ENCODE measurements at places on chromosomes 5 and 9.

GRCh38 chr5:117255211-117256027 lies 680.8 kb upstream of the SEMA6A start:
- no peaks in the 10 kb centered on the region for H3K4me1 ChIP-seq
- H3K36me3 ChIP-seq: no peaks in the 10 kb centered on the region
- DNase-seq: no peak
- H3K27me3 ChIP-seq: no peaks in the 10 kb centered on the region

DNA sequence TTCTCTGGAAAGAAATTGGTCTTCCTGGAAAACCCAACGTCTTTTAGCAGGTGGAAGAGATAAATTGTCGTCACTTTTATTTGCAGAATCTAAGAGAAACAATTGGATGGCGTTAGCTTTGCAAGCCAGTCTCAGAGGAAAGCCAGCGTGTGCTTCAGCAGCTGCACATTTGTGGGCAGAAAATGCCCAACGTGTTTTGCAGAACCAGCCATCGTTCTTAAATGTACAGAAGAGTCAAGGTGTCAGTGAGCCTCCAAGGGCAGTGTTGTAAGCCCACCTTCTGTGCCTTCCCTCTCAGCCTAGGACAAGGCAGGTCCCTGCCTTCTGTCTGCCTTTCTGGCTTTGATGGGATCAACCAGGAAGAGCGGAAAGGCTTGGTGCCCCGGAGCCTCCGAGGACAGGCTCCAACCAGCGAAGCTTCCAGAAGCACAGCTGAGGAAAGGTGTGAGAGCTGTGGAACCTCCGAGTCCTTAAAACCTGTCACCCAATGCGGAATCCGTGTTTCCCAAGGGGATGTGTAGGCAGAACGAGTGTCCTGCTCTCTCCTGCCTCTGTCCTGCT lies 116.0 kb upstream of the IRX2 start:
- H3K27ac ChIP-seq: no peak overlapping the region
- no peak overlapping the region for H3K4me3 ChIP-seq
- no peaks in the 10 kb centered on the region for H3K4me1 ChIP-seq
- H3K36me3 ChIP-seq: no peaks in the 10 kb centered on the region

DNA sequence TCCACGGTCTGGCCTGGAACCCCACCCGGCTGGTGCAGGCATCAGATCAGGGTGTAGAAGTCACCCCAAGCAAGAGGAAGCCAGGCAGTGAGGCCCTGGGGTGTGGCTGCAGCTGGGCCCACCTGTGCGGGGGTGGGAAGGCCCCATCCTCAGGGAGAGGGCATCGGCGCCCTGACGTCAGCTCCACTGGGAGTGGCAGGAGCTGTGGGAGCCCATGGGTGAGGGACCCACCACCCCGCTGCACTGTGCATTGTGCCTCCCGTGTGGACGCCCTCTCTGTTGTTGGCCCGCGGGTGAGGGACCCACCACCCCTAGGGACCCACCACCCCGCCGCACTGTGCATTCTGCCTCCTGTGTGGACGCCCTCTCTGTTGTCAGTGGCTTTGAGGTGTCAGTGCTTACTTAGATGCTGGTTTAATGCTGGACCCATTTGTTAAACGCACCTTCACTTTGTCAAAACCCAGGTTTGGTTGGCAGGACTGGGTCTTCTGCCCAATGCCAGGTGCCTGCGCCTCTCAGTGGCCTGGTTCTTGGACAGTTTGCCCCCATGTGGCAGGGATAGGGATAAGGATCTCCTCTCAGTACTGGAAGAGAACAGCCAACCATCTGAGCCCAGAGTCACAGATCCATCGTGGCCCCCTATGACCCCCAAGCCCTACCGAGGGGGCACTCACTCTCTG lies 6.9 kb upstream of the EXOC3 start:
- no peak overlapping the region for H3K27ac ChIP-seq
- no peaks in the 10 kb centered on the region for H3K27me3 ChIP-seq
- peaks cover 16% of the 10 kb centered on the region for H3K4me1 ChIP-seq
- H3K36me3 ChIP-seq: no peaks in the 10 kb centered on the region

GRCh38 chr9:89619019-89619418 lies 14.2 kb downstream of the GADD45G start:
- H3K27ac ChIP-seq: no peak overlapping the region
- no peak overlapping the region for H3K4me3 ChIP-seq
- H3K36me3 ChIP-seq: no peaks in the 10 kb centered on the region
- peaks cover 3% of the 10 kb centered on the region for H3K27me3 ChIP-seq
- no peak for DNase-seq
- H3K4me1 ChIP-seq: peaks cover 4% of the 10 kb centered on the region

DNA sequence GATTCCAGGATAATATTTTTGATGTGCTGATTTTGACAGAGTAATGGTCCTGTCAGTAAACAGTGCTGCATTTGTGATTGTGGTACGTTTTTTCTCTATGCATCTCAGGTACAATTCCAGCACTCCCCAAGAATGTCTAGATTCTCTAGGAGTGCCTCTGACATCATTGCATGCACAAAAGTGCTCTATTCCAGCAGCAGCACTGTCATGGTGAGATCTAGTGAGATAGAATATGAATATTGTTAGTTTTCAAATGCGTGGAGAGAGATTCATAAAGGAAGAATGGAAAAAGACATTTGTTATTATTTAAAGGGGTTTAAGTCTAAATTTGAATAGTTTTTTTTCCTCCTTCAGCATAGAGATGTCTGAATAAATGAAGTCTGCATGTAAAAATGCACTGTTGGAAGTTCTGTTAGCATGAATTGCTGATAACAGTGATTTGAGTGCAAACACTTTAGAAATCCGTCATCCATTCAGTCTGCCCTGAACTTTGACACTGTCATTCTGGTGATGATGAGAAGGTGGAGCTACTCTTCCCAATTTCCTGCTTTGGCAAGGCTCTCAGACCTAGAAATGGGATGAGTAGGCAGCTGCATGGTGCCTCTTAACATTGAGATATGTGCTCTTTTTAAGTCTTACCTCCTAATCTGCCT lies 84.6 kb downstream of the GAPVD1 start:
- H3K4me3 ChIP-seq: no peak overlapping the region
- H3K36me3 ChIP-seq: peaks cover 59% of the 10 kb centered on the region
- no peak overlapping the region for H3K27ac ChIP-seq
- H3K27me3 ChIP-seq: no peaks in the 10 kb centered on the region

GRCh38 chr9:91094324-91095088 lies 267.2 kb downstream of the AUH start:
- H3K27me3 ChIP-seq: no peaks in the 10 kb centered on the region
- no peak overlapping the region for H3K4me3 ChIP-seq
- H3K36me3 ChIP-seq: peaks cover 53% of the 10 kb centered on the region
- peaks cover 36% of the 10 kb centered on the region for H3K4me1 ChIP-seq

- peaks cover 10% of the 10 kb centered on the region for H3K36me3 ChIP-seq
- peaks cover 25% of the 10 kb centered on the region for H3K4me1 ChIP-seq
- H3K27ac ChIP-seq: peak overlapping the region; percentile 84
These were observed 730 bp downstream of the ZMYND19 start for GRCh38 chr9:137589441-137590122.

GRCh38 chr9:129225815-129226214 lies 47.8 kb upstream of the IER5L start:
- peak overlapping the region; percentile 85 for H3K27ac ChIP-seq
- peak overlapping the region; percentile 16 for H3K4me3 ChIP-seq
- H3K27me3 ChIP-seq: no peaks in the 10 kb centered on the region

DNA sequence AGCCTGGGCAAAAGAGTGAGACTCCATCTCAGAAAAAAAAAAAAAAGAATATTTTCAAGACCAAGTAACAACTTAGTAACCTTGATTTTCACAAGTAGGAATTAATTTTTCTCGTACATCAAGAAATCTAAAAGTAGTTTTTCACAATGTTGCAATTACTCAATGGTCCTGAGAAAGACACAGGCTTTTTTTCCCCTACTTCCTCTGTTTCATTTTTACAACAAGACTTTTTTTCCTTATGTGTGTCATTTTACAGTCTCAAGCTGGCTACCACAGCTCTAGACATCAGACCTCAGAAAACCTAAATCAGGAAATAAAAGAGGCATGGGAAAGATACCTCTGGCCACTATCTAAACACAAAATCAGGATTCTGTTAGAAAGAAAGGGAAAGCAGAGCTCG lies 45.9 kb downstream of the WDR36 start:
- no peaks in the 10 kb centered on the region for H3K4me1 ChIP-seq
- H3K36me3 ChIP-seq: no peaks in the 10 kb centered on the region
- no peak overlapping the region for H3K27ac ChIP-seq
- no peak overlapping the region for H3K4me3 ChIP-seq
- no peaks in the 10 kb centered on the region for H3K27me3 ChIP-seq
- no peak for DNase-seq

DNA sequence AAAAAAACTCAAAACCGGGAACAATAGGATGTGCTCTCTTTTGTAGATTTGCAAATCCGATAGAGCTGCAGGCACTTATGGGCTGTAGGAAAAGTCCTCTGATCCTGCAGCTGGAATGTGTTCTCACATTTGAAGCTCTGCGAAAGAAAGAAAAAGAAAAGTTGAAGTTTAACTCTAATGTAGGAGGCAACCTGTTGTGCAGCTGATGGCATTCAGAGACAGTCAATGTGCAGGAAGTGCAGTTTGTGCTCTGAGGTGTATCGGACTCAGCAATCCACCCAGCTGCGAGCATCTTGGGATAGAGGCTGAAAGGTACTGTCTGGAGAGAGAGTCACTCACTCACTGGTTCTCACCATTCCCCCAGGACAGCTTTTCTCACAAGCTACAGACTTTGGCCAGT lies 339.2 kb downstream of the AGTPBP1 start:
- H3K27me3 ChIP-seq: no peaks in the 10 kb centered on the region
- H3K4me3 ChIP-seq: no peak overlapping the region
- H3K36me3 ChIP-seq: no peaks in the 10 kb centered on the region
- H3K27ac ChIP-seq: no peak overlapping the region
- no peak for DNase-seq

DNA sequence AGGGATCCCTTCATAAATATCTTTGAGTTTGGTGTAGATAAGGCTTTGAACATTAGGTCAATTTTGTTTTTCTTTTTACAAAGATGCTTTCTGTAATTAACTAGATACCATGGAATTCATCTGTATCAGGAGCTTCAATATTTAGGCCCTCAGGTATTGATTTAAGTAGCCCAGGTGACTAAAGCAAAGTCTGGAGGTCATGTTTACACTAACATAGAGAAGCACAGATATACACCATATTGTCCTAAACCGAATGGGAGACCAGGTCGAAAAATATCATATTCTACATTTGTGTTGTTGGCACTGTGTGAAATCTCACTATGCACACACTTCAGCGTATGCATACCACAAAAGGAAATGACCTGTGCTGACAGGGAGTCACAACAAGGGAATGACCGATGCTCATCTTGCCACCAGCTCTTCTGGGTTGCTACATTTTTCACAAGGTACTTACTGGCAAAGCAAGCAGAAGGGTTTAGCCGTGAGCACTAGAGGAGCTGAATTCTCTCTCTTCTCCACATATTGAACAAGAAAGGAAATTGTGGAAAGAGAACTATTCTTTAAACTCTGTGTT lies 98.5 kb upstream of the IL7R start:
- no peak overlapping the region for H3K4me3 ChIP-seq
- no peak for DNase-seq

DNA sequence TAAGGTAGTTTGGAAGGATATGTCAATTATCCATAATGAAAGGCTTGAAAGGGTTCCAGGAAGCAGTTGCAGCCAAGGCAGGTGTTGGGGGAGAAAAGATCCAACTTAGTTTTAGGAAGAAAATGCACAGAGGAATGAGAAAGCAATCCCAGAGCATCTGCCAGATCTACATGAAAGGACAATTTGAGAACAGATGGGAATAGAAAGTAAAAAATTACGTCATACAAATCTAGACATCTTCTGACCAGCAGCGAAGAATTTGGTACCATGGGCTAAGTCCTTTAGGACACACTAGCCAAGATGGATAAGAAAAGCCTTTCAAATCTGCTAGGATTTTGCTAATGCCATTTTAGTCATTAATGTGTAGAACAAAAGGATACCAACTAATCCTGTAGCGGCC lies 244.1 kb upstream of the PRR16 start:
- H3K4me3 ChIP-seq: no peak overlapping the region
- no peaks in the 10 kb centered on the region for H3K27me3 ChIP-seq
- DNase-seq: no peak
- H3K27ac ChIP-seq: no peak overlapping the region
- H3K4me1 ChIP-seq: no peaks in the 10 kb centered on the region

DNA sequence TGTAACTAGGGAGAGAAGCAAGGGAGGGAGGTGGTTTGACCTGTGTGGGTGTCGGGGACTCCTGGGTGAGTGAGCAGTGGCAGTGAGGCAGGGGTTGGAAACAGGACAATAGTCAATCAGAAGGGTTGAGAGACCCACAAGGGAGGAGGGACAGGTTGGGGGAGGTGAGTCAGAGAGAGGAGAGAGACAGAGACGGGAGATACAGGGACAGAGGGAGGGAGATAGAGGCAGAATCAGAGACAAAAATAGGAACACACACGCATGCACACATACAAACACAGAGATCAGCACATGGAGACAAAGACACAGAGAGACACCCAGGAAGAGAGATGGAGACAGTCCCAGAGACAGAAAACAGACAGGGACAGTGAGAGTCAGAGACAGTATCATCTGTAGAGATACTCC lies 39.3 kb upstream of the PTGS1 start:
- H3K4me1 ChIP-seq: no peaks in the 10 kb centered on the region
- no peak for DNase-seq
- H3K4me3 ChIP-seq: no peak overlapping the region

DNA sequence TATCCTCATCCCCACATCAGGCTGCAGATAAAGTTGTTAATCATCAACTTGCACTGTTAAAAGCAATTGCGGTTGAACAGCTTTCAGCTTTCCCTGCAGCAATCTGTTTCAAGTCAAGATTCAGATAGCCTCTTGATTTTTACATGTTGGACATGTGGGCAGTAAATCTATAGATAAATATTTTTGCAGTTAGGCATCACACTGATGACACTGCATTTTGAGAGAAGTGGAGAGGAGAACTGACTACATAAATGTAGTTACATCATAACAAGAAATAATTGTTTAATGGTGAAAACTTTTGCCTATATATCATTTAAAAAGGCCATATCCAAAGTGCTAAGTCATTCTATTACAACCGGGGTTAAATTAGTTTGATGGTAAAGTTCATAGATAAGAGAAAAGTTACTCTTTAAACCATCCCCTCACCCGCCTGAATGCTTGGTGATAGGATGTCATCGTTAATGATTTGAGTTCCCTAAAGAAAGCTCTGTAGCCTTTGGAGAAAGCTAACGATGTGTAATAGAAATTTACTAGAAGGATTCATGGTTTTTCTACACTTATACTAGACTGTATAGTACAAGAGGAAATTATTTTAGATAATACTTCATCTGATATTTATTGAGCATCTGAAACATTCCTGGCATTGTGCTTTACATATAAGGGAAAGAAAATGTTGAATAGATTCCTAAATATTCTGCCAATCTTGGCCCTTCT lies 30.8 kb upstream of the ALDH1A1 start:
- peaks cover 1% of the 10 kb centered on the region for H3K27me3 ChIP-seq
- H3K27ac ChIP-seq: no peak overlapping the region
- DNase-seq: no peak
- no peaks in the 10 kb centered on the region for H3K4me1 ChIP-seq
- no peaks in the 10 kb centered on the region for H3K36me3 ChIP-seq

DNA sequence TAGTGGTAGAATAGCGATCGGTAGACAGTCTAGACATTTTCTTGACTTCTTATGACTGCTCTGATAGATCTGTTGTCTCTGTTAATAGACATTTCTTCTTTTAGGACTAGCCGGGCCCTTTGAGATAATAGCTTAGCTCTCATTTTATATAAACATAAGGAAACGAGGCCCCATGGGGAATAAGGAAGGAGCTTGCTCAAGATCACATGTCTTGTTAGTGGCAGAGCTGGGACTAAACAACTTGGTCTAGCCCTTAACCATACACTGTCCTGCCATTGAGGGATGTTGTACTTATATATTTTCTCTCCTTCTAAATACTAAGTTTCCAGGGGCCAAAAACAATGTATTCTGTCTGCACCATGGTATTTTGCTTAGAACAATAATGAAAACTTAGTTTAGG lies 140.0 kb downstream of the GCNT1 start:
- no peak overlapping the region for H3K27ac ChIP-seq
- H3K4me1 ChIP-seq: no peaks in the 10 kb centered on the region
- DNase-seq: no peak
- H3K27me3 ChIP-seq: peaks cover 4% of the 10 kb centered on the region
- no peak overlapping the region for H3K4me3 ChIP-seq
